Left ventricle myocardium superior (tissue), 1 donor: ENCODE measurements at places on chromosomes 11 and 22. TPM values are rescaled to one million over a fixed set of nuclear protein-coding genes. Genes with fewer than 3 reads are reported as not detected.

Gene BIK
- total RNA-seq = not detected

Gene OR52I2
- total RNA-seq = not detected

Gene RIMBP3C
- not detected for total RNA-seq

DNA sequence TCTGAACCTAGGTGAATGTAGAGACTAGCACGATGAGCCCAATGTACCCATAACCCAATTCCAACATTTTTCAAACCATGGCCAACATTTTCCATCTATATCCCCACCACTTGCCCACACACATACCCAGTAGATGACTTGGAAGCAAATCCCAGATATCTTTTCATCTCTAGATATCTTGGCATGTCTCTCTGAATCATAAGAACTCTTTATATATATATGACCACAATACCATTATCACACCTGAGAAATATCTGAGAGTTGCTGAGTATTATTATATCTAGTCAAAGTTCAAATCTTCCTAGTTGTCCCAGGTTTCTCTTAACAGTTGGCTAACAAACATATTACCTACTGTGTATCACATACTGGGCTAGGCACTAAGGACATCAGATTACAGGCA, 37.9 kb upstream of the NFRKB start:
- DNase-seq = no peak

- no peak for DNase-seq
Observed at GRCh38 chr11:1964348-1964747, 17.2 kb downstream of the MRPL23 start.

- peak; percentile 87 for DNase-seq
Observed at GRCh38 chr11:73323464-73323863, 15.4 kb downstream of the ARHGEF17 start.

GRCh38 chr11:103499710-103500340, 390.6 kb downstream of the DYNC2H1 start:
- no peak for DNase-seq

Gene HORMAD2
- total RNA-seq = not detected

DNA sequence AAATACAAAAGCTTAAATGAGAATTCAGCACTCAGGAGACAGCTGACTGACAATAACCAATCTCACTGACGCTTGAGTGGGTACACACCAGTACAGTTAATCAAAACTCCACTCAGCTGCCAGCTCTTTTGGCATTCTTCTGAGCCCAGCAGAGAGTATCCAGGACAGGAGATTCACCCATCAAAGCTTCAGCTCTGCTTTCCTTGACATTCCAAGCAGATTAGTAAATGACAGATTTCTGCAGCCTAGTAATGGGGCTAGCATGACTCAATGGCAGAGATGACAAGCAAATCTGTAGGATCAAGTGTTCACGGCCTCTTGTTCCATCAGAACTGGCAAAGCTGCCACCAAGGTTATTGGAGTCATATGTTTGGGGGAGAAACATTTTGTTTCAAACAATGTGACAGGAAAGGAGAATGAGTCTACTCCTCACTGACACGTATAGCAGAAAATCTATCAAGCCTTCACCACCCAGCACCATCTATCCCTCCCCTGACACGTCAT, 420.0 kb downstream of the DYNC2H1 start:
- no peak for DNase-seq

DNA sequence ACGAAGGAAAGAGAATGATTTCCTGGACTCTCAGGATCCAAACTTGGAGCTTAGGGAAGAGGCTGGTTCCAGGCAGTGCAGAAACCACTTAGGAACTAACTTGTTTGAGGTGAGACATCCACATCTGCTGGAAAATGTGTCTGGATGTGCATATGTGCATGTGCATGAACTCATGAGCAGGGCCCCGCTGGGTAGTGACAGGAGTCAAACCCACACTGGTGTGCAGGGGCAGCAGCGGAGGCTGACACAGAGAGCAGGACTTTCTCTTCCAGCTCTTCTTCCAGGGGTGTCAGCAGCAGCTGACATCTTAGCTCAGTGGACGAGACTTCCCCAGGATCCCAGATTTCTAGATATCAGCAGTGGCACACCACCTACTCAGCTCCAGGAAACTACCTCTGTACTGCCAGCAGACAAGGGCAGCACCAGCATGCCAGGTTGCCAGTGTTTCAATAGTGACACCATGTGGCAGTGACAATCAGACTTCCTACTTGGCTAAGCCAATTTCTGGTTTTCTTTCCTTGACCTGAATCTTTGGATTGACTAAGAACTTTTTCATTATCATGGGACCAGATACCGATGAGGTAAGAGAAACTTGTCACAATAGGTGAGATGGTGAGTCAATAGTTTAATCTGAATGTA, 227.5 kb upstream of the ZC3H12C start:
- no peak for DNase-seq

DNA sequence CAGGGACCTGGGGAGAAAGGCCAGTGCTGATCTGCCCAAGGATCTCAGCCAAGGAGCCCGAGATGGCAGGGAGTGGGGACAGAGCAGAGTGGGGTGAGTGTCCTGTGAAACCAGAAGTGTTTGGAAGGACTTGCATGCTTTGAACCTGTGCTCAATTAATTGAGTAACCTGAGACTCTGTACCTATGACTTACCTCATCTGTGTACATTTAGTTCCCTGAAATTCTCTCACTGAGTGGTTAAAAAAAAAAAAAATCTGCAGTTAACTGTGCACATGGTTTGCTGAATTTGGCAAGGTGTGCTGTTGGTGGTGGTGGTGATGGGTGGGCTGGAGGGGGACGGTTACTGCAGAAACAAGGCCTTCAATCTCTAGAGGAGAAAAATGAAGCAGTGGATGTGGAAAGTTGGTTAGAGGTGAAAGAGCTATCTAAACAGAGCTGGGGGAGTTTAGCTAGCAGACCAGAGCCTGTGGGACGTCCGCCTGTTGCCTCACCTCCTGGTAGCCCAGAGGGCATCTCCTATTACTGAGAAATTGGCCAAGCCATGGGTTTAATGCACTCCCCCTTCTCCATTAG, 8.3 kb upstream of the SORL1-AS1 start:
- no peak for DNase-seq

DNA sequence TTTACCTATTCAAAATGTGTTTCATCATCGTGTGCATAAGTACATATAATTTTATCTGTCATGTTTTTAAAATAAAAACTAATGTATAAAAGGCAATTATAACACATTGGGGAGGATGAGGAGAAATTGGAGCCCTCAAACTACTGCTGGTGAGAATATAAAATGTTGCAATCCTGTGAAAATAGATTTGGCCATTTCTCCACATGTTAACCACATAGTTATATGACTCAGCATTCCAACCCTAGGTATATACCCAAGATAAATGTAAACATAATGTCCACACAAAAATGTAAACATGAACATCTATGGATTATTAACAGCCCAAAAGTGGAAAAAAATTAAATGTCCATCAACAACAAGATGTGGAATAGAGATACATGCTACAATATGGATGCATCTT, 928.0 kb upstream of the FAT3 start:
- DNase-seq = no peak

DNA sequence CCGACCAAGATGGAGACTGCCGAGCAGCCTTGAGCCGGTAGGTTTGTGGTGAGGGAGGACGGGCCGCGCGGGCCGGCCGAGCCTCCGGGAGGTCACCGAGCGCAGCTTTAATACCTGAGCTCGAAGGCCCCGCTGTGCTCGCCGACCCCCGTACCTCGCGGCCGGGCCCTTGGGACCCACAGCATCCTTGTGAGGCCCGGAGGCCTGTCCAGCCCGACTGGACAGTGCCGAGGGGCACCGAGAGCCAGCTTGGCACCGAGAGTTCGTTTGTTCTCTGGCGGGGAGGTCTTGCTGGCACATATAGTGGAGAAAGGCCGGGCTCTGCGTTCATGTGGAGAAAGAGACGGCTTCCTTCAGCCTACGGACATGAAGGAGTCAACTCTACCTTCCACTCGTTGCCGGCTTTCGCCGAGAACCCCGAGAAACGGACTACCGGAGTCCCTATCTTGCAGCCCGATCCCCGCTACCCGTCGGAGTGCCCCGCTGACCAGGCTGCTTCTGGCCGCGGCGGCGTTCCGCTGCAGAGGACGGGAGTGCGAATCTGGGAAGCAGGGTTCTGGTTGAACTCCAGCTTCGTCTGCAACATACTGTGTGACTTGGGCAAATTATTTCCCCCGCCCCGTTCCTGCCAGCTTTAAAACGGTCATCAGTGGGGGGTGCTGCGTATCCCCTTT, 349 bp downstream of the TSSC4 start:
- DNase-seq = no peak

DNA sequence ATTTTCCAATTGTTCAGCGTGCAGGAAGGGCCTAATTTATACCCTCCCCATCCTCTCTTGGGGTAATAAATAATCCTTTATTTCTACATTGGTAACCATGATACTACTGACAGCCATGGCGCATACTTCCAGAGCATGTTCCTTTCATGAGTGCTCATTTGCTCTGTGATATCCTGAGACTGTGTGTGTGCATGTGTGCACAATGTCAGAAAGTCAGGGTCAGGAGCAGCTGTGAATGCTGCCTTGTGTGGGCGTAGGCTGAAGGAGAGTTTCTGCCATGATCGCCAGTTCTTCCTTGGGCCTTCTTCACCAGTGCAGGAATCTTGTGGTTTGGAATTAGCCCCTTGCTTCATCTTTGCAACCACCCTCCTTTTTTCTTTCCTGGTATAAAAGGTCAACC, 10.2 kb downstream of the TUBA8 start:
- no peak for DNase-seq

Gene CRYBA4
- total RNA-seq = not detected

- peak; percentile 52 for DNase-seq
Observed at GRCh38 chr11:44456544-44457300, 108.7 kb upstream of the CD82 start.

DNA sequence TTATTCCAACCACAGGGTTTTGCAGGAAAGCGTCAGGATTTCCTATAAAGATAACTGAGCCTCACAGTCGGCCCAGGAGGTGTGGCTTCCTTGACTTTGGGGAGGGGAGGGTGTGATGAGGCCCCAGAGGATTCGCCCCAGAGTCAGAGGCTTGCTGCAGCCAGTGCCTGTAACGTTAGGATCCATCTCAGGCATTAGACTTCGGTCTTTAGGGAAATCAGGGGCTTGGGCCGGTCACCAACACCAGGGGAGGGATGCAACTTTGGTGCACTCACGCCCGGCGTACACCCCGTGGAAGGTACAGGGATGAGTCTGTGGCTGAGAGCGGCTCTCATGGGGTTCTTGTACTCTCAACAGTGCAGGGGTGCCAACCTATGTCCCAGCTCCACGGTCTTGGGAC, 5.7 kb upstream of the ANO1 start:
- DNase-seq = no peak

GRCh38 chr11:83317757-83318690, 31.9 kb upstream of the CCDC90B start:
- no peak for DNase-seq

DNA sequence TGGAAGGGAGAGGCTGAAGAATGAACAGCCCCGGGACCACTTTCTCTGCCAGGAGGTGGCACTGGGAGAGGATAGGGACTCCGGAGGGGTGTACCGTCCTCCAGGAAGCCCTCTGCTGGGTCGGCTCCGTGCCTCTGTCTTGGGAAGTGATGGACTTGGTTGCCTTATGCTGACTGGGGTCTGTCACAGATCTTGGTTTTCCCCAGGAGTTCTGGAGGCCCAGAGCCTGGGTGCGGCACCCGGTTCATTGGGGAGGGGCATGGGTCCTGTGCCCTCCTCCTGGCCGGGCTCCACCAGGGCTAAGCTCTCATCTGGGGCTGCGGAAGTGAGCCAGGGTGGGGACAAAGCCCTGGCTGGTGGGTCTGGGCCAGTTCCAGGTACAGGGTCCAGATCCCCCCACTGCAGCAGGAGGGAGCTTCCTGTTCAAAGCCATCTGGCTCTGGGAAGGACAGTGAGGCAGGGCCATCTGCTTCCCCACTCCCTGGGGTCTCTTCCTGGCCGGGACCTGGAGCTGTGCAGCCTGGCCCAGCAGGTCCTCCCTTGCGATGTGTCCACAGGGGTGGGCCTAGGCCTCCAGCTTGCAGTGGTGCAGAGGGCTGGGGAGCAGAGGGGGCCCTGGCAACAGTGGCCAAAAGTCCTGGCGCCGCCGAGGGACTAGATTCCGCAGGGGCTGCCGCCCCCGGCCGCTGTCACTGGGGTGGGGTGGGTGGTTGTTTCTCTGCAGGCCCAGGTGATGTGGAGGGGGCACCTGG, 1.1 kb upstream of the AP2A2 start:
- DNase-seq = peak; percentile 53

Gene CCDC81
- total RNA-seq = 0.25 TPM

DNA sequence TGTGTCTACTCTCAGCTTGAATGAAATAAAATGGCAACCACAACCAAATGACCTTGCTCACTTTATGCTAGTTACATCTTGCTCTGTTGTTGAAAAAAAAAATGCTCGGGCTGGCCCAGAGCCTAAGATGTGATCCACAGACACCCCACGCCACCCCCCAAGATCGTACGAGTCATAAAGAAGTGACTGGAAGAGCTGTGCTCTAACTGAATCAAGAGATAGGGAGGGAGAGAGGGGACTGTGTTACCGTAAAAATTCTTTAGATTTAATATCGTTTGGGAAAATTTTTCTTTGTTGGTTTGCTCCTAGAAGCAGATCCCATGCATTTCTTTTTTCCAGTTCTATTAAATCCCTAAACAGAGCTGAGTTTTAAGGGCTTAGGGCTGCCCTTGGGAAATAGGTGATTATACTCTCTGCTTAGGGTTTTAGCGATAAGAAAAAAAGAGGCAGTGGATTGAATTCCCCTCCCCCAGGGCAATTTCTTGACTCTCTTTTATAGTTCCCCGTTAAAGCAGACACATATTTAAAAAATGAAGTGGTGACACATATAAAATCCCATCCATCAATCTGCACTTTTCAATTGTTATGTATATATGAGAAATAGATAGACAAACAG, 14.5 kb downstream of the MAML2 start:
- no peak for DNase-seq

DNA sequence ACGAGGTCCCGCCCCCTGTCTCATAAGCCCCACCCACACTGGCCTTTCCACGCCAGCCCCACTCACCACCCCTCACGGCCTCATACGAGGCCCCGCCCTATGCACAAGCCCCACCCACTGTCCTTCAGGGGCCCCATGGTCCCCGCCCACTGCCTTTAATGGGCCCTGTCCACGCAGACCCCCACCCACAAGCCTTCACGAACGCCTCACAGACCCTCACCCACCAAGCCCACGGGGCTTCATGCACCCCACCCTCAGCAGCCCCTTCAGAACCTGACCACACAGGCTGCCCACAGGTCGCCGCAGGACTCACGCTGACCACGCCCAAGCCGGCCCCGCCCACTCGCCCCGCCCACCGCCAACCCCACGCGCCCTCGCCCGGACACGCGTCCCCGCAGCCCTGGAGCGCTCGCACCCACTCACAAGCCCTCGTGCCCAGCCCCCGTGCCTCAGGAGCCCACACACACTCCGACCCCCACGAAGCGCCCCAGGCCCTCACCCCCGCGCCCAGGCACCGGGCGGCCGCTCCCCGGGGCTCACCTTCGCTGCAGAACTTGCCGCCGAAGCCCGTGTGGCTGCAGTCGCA, 10.5 kb downstream of the NRXN2 start:
- no peak for DNase-seq

Gene NADSYN1
- 20.5 TPM for total RNA-seq

- DNase-seq = no peak
Observed at GRCh38 chr11:16352707-16353106, 3.6 kb downstream of the SOX6 start.
